HFFc6 (cell line): ENCODE measurements at places on chromosomes 7 and 10. TPM values are rescaled to one million over a fixed set of nuclear protein-coding genes. Genes with fewer than 3 reads are reported as not detected.

SVIL gene
- total RNA-seq: 0.27 to 0.60 TPM (median 0.52 TPM) in 3 replicates

PODXL gene
- 8.3 to 20.0 TPM (median 13.9 TPM) in 3 replicates for total RNA-seq

TMEM270 gene
- not detected in 2 replicates for total RNA-seq

OR2A1 gene
- not detected in 3 replicates for total RNA-seq

TMEM209 gene
- 13.7 to 17.1 TPM (median 17.0 TPM) in 3 replicates for total RNA-seq

SPACDR gene
- total RNA-seq: 0.84 to 1.1 TPM (median 0.97 TPM) in 3 replicates

KCP gene
- total RNA-seq: not detected in 3 replicates

IFIT5 gene
- total RNA-seq: 18.0 and 20.5 TPM in 2 replicates

CALML5 gene
- not detected in 3 replicates for total RNA-seq

SDK1 gene
- not detected in 3 replicates for total RNA-seq

AKR1C8 gene
- not detected in 3 replicates for total RNA-seq

DNA sequence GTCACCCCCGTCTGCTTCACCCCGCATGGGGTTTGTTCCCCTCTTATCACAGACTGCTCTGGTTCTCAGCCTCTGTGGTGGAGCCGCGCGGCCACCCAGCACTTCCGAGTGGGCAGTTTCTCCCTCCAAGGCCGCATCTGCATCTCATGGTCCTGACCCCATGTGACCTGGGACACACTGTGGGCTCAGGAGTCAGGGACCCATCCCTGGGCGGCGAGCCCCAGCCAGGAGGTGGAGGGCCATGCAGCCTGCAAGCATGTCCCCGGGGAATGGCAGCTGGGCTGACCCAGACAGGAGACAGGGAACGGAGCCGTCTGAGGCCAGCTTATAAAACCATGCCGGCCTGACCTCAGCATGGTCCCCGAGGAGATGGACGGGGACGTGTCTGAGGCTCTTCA is 25.2 kb upstream of the TTYH3 start:
- no peak for DNase-seq

DNA sequence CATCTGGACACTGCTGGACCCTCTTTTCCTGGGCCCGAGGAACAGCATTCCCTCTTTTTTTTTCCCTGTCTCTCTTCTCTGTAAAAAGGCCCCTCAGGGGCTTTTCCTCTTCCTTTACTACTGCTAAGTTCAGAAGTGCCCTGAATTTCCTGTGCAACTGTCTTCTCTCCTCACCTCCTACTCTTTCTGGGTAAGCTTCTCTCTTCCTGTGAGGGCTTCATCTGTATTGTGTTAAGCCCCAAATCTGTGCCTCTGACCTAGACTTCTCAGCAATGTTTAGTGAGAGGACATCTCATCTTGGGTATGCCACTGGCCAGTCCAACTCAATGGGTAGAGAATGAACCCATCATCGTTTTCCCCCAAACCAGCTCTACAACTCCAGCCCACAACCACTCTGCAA is 174.2 kb downstream of the PTEN start:
- DNase-seq: no peak

DNA sequence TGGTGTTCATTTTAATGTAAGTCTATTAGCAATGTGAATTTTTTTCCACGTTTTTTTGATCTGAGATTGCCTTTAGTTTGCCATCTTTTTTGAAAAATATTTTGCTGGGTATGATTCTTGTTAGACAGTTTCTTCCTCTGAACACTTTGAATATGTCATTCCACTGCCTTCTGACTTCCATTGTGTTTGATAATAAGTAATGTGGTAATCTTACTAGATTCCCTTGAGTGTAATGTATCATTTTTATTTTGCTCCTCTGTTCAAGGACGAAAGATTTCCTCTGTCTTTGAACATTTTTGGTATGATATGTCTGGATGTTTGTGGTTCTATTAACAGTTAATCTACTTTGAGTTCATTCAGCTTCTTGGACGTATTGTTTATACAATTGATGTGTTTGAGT is 371.4 kb downstream of the SUGCT start:
- no peak for DNase-seq

- DNase-seq: no peak
Measured at GRCh38 chr10:50857579-50857978, 27.8 kb downstream of the A1CF start.

DNA sequence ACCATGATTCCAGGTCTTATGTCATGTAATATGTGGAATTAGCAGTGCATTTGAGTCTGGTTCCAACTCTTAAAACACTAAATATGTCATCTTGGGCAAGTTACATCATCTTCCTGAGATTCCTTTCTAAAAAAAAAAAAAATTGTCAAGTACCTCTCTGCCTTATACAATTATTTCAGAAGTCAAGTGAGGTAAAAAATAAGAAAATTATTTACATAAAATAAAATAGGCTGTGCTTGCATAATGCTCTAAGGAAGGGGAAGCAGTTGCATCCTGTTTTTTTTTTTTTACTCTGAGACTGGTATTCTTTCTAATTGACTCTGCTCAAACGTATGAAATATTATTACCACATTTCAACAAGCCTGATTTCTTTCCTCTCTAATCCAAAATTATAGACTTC is 55.1 kb upstream of the SEMA3A start:
- no peak for DNase-seq

DNA sequence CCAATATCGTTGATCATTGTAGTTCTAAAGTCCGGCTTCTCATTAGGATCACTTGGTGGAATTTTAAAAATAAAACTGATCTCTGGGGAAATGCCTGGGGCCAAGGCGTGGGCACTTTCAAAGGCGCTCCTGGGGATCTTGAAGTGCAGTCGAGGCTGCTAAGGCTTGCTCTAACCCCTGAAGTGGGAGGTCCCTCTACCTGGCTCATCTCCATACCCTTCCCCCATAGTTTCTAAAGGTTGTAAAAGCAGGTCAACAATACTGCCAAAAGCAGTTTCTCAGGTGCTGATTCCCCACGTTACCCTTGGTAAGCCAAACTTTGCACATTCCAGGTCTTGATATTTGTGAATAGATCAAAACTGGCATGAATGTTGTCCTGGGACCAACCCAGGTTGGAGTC is 79.0 kb upstream of the SP8 start:
- no peak for DNase-seq

- DNase-seq: no peak
Measured at GRCh38 chr10:101091546-101092290, 29.9 kb downstream of the KAZALD1 start.

- DNase-seq: peak; percentile 43
Measured at GRCh38 chr7:39587393-39587792, 21.2 kb downstream of the YAE1 start.

GRCh38 chr10:72008096-72008981 is 44.1 kb downstream of the CHST3 start:
- no peak for DNase-seq

GRCh38 chr10:86699125-86699524 is 30.8 kb downstream of the LDB3 start:
- DNase-seq: no peak

DNA sequence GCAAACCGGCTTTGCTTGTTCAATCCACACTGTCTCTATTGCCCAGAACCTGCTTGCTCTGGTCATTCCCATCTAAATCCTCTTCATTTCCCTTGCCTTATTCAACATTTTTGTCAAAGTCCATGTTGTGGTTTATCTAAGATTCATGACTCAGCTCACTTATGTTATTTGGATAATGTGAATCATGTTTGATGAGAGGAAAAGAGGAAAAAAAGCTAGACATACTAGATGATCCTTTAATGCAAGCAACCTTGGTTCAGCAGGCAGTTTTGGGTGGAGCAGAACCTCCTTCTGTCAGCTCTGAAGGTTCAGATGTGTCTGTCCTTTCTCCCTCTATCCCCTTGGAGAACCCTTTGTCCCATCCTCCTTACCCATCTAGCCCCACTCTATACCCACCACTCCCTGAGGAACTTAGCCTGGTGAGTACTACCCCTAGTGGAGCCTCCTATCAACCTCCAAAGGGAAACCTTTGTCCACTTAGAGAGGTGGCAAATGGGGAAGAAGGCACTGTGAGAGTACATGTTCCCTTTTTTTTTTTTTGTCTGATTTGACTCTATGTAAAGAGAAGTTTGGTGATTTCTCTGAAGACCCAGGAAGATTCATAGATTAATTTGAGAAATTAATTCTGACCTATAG is 2.1 kb upstream of the SAMD9L start:
- DNase-seq: peak; percentile 81

- peak; percentile 35 for DNase-seq
Measured at GRCh38 chr7:130277763-130278643, 11.3 kb downstream of the CPA2 start.

DNA sequence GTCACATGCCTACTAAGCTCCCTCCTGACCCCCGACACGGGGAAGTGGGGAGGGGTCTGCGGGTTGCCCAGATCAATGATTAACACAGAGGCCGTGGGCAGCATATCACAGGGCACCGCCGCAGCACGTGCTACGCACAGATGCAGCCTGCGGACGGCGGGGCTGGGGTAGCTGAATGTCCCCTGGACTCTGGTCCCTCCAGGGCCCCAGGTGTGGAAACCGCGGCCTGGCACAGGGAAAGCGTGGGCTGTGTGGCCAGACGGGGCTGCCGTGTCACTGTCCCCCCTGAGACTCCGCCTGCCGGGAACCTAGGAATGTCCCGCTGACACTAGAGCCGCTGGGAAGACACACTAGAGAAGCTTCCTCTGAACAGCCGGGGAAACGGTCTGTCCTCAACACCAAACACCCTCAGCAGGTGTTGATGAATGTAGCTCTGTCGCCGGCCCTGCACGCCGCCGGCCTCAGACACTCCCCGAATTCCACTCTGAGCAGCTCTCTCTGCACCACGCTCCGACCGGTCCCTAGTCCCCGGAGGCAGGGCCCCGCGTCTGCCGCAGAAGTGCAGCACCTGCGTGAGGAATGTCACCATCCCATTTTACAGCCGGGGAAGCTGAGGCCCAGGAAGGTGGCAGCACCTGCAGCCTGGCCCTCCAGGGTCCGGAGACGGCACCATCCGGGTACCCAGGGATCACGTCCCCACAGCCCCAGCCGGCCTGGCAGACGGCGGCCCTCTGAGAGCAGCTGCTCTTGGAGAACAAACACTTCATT is 33.4 kb upstream of the PDGFA start:
- no peak for DNase-seq

DNA sequence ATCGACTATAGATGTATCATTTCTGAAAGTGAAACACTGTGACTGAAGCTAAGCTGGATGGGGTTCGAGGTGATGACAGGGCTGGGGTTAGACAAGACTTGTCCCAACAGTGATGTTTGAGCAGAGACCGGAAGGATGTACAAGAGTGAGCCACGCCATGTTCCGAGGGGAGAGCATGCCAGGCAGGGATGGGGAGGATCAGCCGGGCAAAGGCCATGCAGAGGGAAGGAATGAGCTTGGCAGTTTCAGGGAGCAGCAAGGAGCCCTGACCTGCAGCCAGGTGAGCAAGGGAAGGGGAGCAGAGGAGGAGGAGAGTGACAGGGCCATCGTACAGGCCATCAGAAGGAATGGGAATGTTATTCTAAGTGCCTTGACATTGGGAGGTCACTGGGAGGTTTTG is 114.9 kb upstream of the GPR26 start:
- DNase-seq: no peak

- DNase-seq: peak; percentile 93
Measured at GRCh38 chr7:80145780-80146422, 11.3 kb downstream of the GNAI1 start.

DNA sequence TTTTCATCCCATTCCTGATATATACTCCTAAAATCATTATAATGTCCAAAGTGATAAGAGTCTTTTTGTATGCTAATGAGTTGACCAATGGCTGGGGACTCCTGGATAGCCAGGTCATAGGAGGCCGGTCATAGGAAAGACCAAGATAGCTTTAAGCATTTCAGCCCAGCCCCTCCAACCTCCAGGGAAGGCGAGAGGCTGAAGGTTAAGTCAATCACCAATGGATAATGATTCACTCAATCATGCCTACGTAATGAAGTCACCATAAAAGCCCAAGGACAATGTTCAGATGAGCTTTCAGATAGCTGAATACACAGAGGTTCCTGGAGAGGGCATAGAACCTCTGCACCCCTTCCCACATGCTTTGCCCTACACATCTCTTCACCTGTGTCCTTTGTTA is 75.7 kb downstream of the VWDE start:
- DNase-seq: no peak

DNA sequence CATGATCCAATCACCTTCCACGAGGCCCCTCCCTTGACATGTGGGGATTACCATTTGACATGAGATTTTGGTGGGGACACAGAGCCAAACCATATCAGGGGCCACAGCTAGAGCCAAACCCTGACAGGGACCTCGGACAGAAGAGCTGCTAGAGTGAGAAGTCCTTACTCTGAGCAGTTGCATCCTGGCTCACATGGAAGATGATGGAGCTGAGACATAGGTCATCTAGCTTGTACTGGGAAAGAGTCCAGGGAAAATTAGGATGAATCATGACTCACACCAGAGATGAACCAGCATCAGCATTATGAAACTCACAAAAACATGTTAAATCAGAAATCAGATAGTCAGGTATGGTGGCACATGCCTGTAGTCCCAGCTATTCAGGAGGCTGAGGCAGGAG is 12.8 kb upstream of the FMC1 start:
- DNase-seq: peak; percentile 86

DNA sequence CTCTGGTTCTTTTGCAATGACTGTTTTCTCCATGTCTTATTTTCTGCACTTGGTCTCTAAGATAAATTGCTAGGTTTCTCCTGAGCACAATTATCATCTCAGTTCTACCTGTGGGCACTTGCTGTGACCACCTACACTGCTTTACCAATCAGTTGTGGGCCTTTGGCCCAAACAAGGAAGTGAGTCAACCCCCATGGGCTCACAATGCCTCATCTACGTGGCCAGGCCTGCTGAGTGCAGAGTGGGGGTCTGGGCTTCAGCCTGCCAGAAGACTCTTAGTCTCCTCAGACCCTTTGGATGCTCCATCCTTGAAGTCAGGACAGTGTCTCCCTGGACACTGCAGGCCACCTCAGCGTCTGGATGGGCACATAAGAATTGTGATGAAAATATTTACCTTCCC is 20.3 kb downstream of the SCART1 start:
- DNase-seq: no peak

- DNase-seq: peak; percentile 5
Measured at GRCh38 chr10:17144757-17145156, 15.1 kb upstream of the CUBN start.

DNA sequence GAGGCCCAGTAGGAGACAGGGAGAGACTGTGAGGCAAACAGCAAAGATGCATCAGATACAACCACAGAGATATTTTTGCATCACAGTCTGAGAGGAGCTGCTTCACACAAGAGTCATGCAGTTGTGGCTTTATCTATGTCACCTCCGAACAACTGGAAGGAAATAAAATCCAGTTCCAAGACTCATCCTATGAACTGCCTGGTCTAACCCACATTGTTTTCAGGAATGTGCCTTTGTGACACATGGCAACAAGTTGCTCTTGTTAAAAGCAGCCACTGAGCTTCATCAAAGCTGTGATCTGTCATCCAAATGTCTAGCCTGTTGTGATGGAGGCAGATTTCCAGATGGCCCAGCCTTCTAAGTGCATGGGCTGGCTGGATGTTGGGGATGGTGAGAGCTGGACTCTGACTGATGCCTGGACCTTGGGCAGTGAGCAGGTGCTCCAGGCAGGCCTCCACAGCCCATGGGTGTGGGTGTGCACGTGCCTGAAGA is 255.0 kb downstream of the BMPER start:
- DNase-seq: peak; percentile 98

DNA sequence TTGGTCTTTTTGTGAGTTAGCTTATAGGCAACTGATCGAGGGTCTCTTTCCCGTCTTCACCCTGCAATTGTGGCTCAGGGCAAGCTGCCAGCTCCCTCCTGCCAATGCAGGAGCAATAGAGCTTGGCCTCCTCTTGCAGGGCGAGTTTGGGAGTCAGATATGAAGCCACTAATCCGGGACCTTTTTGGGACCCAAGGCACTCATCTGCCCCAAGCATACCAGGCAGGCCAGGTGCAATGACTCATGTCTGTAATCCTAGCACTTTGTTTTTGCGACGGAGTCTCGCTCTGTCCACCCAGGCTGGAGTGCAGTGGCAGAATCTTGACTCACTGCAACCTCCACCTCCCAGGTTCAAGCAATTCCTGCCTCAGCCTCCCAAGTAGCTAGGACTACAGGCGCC is 21.1 kb downstream of the LIMK1 start:
- DNase-seq: no peak
